ENCODE measurements at places on chromosomes 3 and 15.

DNA sequence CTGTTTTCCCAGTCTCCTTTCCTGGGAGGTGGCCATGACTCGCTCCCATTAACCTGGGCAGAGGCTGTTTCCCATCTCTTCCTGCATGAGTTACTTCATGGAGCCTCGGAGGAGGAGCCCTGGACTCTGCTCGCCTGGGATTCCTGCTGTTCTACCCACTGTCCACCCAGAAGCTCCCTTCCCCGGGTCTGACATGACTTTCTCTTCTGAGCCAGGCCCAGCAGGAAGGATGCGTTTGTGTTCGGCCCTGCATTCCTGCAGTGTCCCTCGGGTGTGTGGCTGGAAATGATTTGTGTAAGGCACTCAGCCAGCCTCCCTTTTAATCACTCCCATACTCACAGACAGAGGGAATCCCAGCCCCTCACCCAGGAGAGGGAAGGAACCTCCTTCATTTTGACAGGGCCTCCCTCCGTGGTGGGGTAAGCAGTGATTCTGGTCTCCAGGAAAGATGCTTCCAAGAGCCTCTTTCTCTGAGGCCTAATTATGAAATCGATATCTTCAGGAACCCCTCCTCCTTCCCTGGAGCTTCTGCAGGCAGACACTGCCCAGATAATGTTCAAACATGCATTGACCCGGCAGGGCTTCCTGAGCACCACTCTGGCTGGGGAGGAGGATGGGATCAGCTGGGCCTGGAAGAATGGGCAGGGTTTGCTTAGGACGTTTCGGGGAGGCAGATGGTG is 41.6 kb upstream of the DLG1 start:
- DNase-seq = no peak

DNA sequence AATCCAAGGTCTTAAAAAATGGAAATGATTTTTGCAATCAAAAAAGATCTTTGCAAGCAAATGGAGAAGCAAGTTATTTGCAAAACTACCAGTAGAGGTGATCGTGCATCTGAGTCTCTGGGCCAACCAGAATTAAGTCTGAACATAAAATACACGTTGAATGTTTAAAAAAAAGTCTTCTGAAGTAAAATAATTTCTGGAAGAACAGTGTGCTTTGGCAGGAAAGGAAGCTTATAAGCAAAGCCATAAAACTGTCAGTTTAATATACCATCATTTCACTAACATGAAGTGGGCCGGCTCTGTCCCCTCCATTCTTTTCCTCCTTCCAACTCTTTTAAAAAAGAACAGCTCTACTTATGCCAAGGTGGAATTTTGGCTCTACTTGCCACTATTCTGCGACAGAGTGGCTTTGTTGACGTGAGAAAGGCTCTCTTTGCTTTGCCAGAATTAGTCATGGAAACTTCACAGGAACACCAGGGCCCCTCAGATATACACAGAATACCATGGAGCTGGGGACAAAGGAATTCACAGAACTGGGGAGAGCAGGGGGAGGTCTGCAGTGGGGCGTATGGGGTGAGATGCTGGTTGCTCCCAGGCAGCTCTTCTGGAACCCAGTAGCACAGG is 29.8 kb downstream of the FSTL1 start:
- no peak for DNase-seq

- no peak for DNase-seq
Measured at GRCh38 chr3:176566757-176567156, 630.5 kb downstream of the TBL1XR1 start.

- no peak for DNase-seq
Measured at GRCh38 chr3:50164984-50165909, 10.1 kb downstream of the SEMA3F start.

GRCh38 chr3:33128706-33129105 is 14.9 kb downstream of the CRTAP start:
- no peak for DNase-seq

- no peak for DNase-seq
Measured at GRCh38 chr3:58416191-58416590, 17.4 kb downstream of the PDHB start.

- DNase-seq = no peak
Measured at GRCh38 chr3:51539291-51539941, 897 bp downstream of the RAD54L2 start.

GRCh38 chr3:38740537-38740936 is 75.5 kb downstream of the SCN10A start:
- DNase-seq = no peak

Data from COR-L47 (cell line).